GM23248 (cell line): ENCODE measurements at places on chromosomes 11 and 22.
A peak's percentile ranks its signal among the peaks of the same experiment; 100 is the strongest.

DNA sequence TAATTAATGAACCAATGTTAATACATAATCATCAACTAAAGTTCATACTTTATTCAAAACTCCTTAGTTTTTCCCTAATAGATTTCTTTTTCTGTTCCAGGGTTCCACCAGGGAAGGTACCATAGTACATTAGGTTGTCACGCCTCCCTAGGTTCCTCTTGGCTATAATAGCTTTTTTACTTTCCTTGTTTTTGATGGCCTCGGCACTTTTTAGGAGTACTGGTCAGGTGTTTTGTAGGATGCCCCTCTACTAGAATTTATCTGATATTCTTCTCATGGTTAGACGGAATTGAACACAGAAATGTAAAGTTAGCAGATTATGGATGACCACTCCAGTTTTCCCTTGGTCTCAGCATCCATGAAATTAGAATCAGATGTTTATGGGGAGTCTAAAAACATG lies 34.0 kb downstream of the PARVA start:
- H3K27ac ChIP-seq, result peak overlapping the region; percentile 91
- H3K4me1 ChIP-seq, result peaks cover 61% of the 10 kb centered on the region

DNA sequence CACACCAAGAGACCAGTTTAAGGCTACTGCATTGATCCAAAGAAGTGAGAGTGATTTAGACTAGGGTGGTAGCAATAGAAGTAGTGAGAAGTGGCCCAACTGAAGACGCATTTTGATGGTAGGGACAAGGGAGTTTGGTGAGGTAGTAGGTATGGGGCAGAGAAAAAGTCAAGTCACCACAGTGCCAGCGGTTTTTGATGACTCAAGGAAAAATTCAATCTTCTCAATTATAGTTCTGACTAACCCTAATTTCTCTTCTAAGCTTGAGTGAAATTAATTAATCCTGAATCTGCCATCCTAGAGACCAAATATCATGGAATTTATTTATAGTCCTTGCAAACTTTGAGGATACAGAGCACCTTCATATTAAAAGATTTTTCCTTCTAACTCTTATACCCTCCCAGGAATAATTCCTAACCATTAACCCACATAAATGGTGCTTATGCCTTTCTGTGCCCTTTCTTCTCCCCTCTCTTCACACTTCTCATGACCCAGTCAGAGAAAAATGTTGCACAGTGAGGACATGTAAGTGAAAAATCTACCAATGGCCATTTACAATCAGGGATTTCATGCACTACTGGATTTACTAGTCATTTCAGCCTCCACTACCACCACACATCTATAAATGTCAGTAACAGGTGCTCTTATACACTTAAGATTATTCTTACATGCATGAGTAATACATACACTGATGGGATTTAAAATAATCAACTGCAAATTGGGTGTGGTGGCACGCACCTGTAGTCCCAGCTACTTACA lies 45.9 kb upstream of the ARHGAP32 start:
- no peaks in the 10 kb centered on the region for H3K36me3 ChIP-seq
- H3K27ac ChIP-seq, result no peak overlapping the region
- no peak overlapping the region for H3K4me3 ChIP-seq
- H3K27me3 ChIP-seq, result no peaks in the 10 kb centered on the region
- DNase-seq, result no peak
- no peaks in the 10 kb centered on the region for H3K4me1 ChIP-seq

DNA sequence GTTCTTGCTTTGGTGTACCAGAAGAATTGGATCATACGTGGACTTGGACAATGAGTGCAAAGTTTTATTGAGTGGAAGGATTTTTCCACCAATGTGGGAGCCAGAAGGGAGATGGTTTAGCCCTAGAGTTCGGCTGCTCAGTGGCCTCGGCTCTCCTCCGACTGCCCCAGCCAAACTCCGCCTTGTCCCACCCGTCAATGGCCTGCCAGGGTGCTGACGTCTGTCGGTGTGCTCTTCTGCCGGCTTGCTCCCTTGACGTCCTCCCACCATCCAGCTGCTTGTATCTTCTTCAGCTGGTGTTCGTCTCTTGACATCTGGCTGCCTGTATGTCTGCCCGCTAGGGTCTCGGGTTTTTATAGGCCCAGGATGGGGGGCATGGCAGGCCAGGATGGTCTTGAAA lies 154.8 kb downstream of the APOL5 start:
- H3K27ac ChIP-seq, result no peak overlapping the region
- H3K4me1 ChIP-seq, result peaks cover 16% of the 10 kb centered on the region; the same call in 1 of the 2 replicates
- DNase-seq, result no peak
- H3K36me3 ChIP-seq, result no peaks in the 10 kb centered on the region

DNA sequence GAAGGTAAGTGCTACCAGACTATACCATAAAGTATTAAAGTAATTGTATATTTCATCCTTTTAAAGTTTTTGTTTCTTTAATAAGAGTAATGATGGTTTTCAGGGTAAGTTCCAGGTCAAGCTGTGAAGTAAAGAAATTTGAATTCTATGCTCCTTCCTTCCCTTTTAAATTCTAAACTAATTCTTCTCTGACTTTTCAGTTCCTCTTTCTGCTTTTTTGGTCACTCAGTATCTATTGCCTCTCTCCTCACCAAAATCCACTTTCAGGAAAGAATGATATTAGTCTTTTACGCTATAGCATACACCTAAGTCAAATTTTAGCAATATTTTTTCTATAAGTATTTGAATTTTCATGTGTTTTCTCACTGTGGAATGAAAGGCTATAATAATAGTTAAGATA lies 8.2 kb downstream of the MMP8 start:
- H3K36me3 ChIP-seq, result no peaks in the 10 kb centered on the region
- no peaks in the 10 kb centered on the region for H3K4me1 ChIP-seq
- H3K4me3 ChIP-seq, result no peak overlapping the region
- no peak for DNase-seq

DNA sequence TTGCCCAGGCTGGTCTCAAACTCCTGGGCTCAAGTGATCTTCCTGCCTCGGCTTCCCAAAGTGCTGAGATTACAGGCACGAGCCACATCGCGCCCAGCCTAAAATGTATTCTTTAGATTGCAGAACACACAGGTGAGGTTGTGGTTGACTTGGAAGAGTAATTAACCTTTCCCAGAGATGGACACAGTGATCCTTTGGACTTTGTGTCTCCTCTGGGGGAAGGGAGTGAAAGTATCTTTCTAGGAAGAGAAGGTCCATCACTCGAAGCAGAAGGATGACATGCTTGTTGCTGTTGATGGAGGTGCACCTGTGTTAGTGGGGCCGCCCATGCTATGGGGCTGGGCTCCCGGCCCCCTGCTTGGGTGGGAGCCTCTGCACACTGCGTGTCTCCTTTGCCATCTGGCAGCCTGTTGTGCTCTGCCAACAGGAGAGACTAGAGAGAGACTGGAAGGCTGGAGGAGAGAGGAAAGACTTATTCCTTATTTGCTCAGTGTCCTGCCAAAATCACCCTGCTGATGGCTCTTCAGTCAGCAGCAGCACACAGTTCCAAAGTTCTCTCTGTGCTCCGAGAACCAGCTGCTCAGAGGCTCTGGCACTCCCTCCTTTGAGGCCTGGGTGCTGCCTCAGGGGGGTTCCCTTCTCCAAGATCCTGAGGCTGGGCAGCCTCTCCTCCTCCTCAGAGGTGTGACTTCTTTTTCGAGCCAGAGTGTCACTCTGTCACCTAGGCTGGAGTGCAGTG lies 33.1 kb upstream of the CYB5R3 start:
- H3K27me3 ChIP-seq, result no peaks in the 10 kb centered on the region
- no peak overlapping the region for H3K27ac ChIP-seq
- H3K36me3 ChIP-seq, result no peaks in the 10 kb centered on the region
- no peak overlapping the region for H3K4me3 ChIP-seq
- H3K4me1 ChIP-seq, result peaks cover 38% of the 10 kb centered on the region
- no peak for DNase-seq

GRCh38 chr11:108838792-108839105 lies 173.9 kb downstream of the DDX10 start:
- no peaks in the 10 kb centered on the region for H3K27me3 ChIP-seq
- no peak overlapping the region for H3K4me3 ChIP-seq

GRCh38 chr22:30556388-30556787 lies 9.8 kb upstream of the SEC14L6 start:
- H3K4me3 ChIP-seq, result no peak overlapping the region
- H3K4me1 ChIP-seq, result no peaks in the 10 kb centered on the region
- H3K27me3 ChIP-seq, result no peaks in the 10 kb centered on the region
- no peak for DNase-seq
- no peak overlapping the region for H3K27ac ChIP-seq

GRCh38 chr11:130241713-130242112 lies 73.0 kb downstream of the ZBTB44 start:
- H3K4me3 ChIP-seq, result no peak overlapping the region
- no peaks in the 10 kb centered on the region for H3K27me3 ChIP-seq
- H3K36me3 ChIP-seq, result 0 out of 2 replicates have a peak, but pooled peaks cover 6% of the 10 kb centered on the region
- H3K27ac ChIP-seq, result no peak overlapping the region
- peaks cover 4% of the 10 kb centered on the region; the same call in 1 of the 2 replicates for H3K4me1 ChIP-seq

DNA sequence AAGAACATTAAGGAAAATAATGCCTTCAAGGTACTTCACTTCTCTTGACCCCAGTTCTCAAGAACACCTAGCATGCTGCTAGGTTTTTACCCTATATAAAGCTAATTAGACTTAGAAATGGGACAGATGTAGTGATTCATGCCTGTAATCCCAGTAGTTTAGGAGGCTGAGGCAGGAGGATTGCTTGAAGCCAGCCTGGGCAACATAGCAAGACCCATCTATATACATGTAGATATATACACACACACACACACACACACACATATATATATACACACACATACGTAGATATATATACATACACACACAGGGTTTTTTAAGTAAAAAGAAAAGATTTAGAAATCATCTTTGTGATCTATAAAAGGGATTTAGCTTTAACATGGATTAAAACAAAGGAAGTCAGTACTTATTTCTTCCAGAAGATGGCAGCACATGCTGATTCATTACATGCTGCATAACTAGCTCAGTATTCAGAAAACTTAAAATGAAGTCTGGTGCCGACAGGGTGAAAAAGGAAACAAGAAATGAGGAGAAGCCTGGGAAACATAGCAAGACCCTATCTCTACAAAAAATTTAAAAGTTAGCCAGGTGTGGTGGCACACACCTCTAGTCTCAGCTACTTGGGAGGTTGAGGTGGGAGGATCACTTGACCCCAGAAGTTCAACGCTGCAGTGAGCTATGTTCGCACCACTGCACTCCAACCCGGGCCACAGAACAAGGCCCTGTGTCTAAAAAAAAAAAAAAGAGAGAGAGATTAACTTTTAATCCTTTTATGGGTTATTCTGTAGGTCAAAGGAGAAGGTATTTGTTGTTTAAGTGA lies 28.5 kb upstream of the RBX1 start:
- no peaks in the 10 kb centered on the region for H3K27me3 ChIP-seq
- H3K27ac ChIP-seq, result no peak overlapping the region
- no peak overlapping the region for H3K4me3 ChIP-seq
- no peaks in the 10 kb centered on the region for H3K4me1 ChIP-seq

GRCh38 chr11:125408311-125408711 lies 87.8 kb downstream of the FEZ1 start:
- no peak overlapping the region for H3K27ac ChIP-seq
- no peaks in the 10 kb centered on the region for H3K36me3 ChIP-seq
- H3K4me1 ChIP-seq, result no peaks in the 10 kb centered on the region
- no peak for DNase-seq

DNA sequence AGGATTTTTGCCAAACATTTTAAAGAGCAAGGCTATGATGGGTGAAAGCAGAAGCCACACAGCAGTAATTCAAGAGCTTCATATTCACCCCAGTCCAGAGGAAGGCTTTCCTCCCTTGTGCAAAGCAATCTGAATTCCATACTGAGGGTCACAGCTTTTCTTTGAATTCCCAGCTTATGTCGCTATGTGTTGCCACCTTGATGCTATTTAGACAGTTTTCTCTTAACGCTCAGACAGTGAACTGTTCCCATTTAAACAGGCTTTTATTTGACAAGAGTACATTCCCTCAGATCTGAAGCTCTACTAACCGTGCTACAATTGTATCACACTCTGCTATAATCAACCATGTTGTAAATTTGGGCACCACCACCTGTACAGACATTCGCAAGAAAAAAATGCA lies 279.7 kb downstream of the CADM1 start:
- H3K4me3 ChIP-seq, result no peak overlapping the region
- peaks cover 30% of the 10 kb centered on the region for H3K4me1 ChIP-seq
- no peaks in the 10 kb centered on the region for H3K27me3 ChIP-seq
- H3K36me3 ChIP-seq, result no peaks in the 10 kb centered on the region

DNA sequence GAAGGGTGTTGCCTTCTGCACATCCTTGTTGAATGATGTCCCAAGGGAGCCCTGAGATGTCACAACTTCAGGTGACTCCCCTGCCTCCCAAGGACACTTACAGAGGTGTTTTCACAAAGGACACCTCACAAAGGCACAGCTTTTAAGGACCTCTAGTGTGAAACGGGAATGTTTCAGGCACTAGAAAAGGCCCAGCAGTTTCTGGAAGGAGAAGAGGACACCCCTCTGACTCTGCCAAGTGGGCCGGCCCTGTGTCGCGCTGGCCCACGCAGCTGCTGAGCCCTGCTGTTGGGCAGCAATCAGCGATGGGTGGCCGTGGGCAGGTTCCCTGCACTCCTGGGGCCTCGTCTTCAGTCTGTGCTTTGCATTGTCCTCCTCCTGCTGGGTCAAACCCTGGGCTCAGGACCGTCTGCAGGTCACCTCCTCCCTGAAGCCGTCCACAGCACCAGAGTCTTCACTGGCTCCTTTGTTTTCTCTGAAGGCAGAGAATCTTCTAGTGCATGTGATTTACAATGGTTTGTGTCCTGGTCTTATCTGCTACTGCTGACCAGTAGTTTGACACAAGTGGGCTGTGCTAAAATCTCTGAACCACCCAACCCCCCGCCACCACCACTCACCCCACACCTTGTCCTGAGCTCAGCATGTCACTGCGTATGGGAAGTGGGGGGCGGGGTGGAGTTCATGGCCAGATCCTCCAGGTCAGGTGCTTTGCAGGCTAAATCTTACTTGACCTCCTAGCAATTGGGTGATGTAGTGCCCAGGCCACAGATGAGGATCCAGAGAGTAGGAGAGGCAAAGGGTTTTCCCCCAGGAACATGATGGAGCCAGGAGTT lies 3.2 kb downstream of the LINC01488 start:
- no peak overlapping the region for H3K4me3 ChIP-seq
- no peak overlapping the region for H3K27ac ChIP-seq
- no peak for DNase-seq
- no peaks in the 10 kb centered on the region for H3K36me3 ChIP-seq
- H3K4me1 ChIP-seq, result peaks cover 10% of the 10 kb centered on the region

GRCh38 chr11:57792870-57793269 lies 31.3 kb downstream of the CTNND1 start:
- peaks cover 13% of the 10 kb centered on the region; the same call in 1 of the 2 replicates for H3K36me3 ChIP-seq
- no peak for DNase-seq
- no peaks in the 10 kb centered on the region for H3K27me3 ChIP-seq
- peak overlapping the region; percentile 25 for H3K27ac ChIP-seq

DNA sequence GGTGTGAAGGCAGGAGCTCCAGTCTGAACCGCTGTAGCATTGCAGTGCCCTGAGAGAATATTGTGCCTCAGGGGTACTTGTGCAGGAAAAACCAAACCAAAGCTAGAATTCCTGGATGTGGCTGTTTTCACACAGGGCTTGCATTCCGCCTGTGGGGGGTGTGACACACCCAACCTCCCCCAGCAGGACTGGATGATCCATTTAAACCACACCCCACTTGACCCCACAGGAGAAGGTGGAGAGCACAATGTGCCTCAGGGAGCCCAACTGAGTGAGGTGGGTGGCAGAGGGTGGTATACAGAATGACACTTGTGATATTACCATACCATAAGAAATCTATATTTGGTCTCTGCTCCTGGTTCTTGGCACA lies 66.9 kb upstream of the SLC22A12 start:
- DNase-seq, result no peak
- peaks cover 47% of the 10 kb centered on the region for H3K27me3 ChIP-seq
- H3K27ac ChIP-seq, result no peak overlapping the region
- no peaks in the 10 kb centered on the region for H3K36me3 ChIP-seq
- no peak overlapping the region for H3K4me3 ChIP-seq
